ENCODE measurements at places on chromosomes 1 and 21.
A peak's percentile ranks its signal among the peaks of the same experiment; 100 is the strongest.

DNA sequence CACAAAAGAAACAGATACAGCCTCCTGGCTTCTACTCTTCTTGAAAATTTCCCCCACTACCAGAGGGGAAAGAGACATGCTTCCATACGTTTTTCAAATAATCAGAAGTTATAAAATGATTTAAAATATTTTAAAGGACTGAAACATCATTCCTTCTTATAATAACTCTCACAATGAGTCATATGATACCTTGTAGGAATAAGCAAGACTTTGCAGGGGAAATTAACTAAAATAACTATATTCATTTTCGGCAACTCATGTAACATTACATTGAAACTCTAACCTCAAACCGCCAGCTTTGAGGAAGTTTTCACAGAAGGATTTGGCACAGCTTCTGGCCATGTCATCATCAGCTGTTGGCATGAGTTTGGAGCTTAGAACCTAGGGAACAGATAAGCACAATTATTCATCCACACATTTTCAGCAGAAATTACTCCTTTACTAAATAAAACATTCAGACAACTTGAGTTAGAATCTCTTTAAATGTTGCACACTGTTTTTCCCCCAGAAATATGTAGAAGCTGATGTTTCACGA, 85.9 kb downstream of the USP24 start:
- no peak overlapping the region for H3K4me3 ChIP-seq
- H3K27me3 ChIP-seq, result no peaks in the 10 kb centered on the region
- peaks cover 31% of the 10 kb centered on the region for H3K36me3 ChIP-seq
- peak overlapping the region; percentile 24 for H3K27ac ChIP-seq

- no peaks in the 10 kb centered on the region for H3K36me3 ChIP-seq
- H3K27me3 ChIP-seq, result no peaks in the 10 kb centered on the region
- peak overlapping the region; percentile 100 for H3K4me3 ChIP-seq
- DNase-seq, result no peak
- peak overlapping the region; percentile 92 for H3K27ac ChIP-seq
Measured at GRCh38 chr1:23742670-23743286, 493 bp upstream of the ELOA start.

- H3K4me1 ChIP-seq, result no peaks in the 10 kb centered on the region
- no peaks in the 10 kb centered on the region for H3K27me3 ChIP-seq
- no peaks in the 10 kb centered on the region for H3K36me3 ChIP-seq
- no peak for DNase-seq
- H3K27ac ChIP-seq, result no peak overlapping the region
- H3K4me3 ChIP-seq, result no peak overlapping the region
Measured at GRCh38 chr1:6850537-6850936, 65.3 kb downstream of the CAMTA1 start.

GRCh38 chr1:200699871-200700270, 30.2 kb upstream of the DDX59 start:
- no peak overlapping the region for H3K27ac ChIP-seq
- no peaks in the 10 kb centered on the region for H3K36me3 ChIP-seq
- H3K27me3 ChIP-seq, result no peaks in the 10 kb centered on the region

- H3K36me3 ChIP-seq, result peaks cover 11% of the 10 kb centered on the region
- no peak overlapping the region for H3K4me3 ChIP-seq
- no peak for DNase-seq
- H3K27ac ChIP-seq, result no peak overlapping the region
Measured at GRCh38 chr1:84571150-84571535, 3.1 kb downstream of the CTBS start.

DNA sequence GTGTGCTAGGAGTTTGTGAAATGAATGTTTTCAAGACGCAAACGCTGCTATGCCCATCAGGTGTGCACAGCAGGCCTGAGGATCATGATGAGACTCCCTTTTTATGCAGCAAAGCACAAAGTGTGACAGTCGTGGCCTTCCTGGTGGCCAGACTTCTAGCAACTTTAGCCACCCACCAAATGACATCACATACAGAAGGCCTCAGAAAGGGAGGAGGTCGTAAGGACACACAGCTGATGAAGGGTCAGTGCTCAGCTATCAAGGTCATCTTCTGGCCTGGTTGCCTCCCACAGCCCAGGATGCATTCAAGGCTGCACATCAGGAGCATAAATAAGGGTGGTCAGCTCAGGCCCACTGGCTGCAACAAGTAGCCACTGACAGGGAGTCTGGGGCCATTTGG, 36.6 kb downstream of the BMP8A start:
- no peak for DNase-seq
- H3K4me1 ChIP-seq, result no peaks in the 10 kb centered on the region
- H3K27ac ChIP-seq, result no peak overlapping the region
- peaks cover 14% of the 10 kb centered on the region for H3K36me3 ChIP-seq
- H3K4me3 ChIP-seq, result no peak overlapping the region
- no peaks in the 10 kb centered on the region for H3K27me3 ChIP-seq

- no peaks in the 10 kb centered on the region for H3K4me1 ChIP-seq
- H3K36me3 ChIP-seq, result peaks cover 10% of the 10 kb centered on the region
- no peaks in the 10 kb centered on the region for H3K27me3 ChIP-seq
- DNase-seq, result no peak
- H3K27ac ChIP-seq, result no peak overlapping the region
- no peak overlapping the region for H3K4me3 ChIP-seq
Measured at GRCh38 chr1:9351654-9352271, 59.1 kb downstream of the SPSB1 start.

DNA sequence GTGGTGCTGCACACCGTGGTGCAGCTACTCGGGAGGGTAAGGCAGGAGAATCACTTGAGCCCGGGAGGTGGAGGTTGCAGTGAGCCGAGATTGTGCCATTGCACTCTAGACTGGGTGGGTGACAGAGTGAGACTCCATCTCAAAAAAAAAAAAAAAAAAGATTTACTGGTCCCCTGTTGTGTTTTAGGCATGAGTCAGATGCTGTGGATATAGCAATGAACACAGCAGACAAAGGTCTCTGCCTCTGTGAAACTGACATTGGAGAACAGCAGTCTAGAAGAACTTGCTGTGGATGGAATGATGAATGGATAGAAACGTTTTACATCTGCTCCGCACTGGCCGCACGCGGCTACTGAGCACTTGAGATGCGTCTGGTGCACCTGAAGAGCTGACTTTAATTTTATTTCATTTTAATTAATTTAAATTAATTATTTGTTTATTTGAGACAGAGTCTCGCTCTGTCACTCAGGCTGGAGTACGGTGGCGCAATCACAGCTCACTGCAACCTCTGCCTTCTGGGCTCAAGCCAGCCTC, 24.5 kb upstream of the EPHA2 start:
- no peaks in the 10 kb centered on the region for H3K4me1 ChIP-seq
- H3K27ac ChIP-seq, result peak overlapping the region; percentile 79
- H3K27me3 ChIP-seq, result no peaks in the 10 kb centered on the region
- H3K4me3 ChIP-seq, result no peak overlapping the region

Data from right lobe of liver (tissue), 6 donors.